Stimulated activated CD8-positive, alpha-beta memory T cell treated with anti-CD3 and anti-CD28 coated beads, Interleukin-15, amount 100 ng/mL, for 4 hours (primary cell): ENCODE measurements at places on chromosomes 4 and X.

DNA sequence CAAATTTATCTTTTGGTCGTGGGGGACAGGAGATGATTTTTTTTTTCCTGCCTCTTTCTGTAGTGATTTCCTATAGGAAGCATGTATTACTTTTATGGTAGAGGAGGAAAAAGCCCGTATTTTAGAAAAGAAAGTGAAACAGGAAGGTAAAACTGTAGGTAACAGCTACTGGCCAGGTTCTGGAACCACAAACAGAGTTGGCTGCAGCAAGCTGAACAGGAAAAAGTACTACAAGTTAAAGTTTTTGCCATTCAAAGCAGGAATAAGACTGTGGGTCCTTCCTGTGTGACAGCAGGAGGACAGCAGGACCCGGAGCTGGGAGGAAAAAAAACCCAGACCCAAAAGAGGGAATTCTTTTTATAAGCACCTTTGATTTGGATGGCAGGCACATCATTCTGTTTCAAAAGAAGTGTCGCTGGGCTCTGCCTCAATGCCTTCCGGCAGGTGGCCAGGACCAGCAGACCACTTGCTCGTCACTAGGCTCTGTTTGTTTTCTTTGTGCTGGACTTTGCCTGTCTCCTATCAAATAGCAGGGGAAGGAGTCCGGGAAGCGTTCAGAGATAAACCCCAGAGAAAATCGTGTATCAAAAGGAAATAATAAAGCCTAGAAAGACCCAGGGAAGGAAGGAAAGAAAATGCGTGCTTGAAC, 277.9 kb downstream of the ADGRA3 start:
- DNase-seq: no peak

DNA sequence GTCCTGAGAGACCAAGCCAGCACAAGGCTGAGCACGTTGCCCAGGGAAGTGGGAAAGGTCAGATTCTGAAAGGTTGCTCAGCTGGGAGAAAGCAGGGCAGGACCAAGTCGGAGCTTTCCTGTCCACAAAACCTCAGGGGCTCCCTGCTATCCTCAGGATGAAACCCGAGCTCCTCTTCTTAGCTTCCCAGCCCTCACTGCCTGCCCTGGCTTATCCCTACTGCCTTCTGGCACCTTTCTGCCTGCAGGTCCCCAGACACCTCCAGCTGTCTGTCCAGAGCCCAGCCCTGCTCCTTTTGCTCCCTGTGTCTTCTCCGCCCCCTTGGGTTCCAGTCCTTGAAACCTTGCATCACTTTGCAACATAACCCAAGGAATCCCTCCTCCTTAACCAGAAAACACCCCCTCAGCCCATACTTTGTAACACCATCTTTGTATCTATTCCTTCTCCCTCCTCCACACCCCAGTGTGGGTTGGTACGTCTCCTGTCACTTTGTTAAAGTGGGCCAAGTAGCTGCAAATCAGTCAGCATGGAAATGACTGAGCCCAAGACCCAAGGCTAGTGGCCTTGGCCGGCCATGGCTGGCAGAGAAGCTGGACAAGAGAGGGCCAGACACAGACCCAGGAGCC, 20.0 kb upstream of the PRRG3 start:
- no peak for DNase-seq

- DNase-seq: no peak
These were observed 199.9 kb downstream of the GC start for GRCh38 chr4:71583971-71584370.

DNA sequence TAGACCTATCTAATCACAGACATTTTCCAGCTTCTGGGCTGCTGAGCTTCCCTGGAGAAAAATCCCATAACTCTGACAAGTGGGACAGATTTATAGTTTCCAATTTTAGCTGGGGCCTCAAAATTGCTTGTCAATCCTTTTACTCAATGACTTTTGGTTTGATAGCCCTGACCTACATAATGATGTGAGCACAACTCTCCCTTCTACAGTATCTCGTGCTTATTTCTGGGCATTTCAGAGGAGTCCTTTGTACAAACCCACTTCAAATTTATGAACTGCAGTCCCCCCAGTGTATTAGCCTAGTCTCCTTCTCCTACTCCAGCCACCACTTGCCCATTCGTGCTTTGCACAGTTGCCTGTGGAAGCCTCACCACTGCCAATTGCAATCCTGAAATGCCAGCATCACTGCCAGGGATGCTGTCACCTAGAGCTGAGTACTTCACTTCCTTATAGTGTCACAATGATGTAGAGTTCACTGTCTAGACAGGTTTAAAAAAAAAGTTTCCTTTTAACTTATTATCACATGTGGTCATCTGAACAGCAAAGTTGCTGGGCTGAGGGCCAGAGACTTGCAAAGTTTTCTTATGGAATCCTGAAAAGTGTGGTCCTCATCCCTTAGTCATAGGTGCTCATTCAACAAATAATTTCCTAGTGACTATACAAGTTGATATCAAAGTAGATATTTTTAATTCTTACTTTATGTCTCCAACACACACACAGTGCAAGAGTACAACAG, 21.2 kb downstream of the TRAM1L1 start:
- DNase-seq: no peak

DNA sequence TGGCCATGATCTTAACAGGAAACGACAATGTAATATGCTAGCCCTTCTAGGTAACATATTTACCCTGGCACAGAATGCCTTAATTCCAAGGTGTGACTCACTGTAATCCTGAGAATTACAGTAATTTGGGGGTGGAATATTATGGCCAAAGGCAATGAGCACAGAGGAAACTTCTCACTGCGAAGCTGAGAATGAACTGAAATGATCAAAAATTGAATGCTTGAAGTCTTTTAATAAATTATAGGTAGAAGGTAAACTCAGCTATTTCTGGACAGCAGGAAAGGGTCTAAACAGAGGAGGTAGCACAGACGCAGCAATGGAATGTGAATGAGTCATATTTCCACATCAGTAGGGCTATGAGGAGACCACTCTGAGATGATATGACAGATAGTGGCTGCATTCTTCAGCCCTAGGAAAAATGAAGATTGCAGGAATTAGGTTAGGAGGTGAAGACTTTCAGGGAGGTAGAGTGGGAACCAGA, 312.6 kb downstream of the PACRGL start:
- DNase-seq: no peak

DNA sequence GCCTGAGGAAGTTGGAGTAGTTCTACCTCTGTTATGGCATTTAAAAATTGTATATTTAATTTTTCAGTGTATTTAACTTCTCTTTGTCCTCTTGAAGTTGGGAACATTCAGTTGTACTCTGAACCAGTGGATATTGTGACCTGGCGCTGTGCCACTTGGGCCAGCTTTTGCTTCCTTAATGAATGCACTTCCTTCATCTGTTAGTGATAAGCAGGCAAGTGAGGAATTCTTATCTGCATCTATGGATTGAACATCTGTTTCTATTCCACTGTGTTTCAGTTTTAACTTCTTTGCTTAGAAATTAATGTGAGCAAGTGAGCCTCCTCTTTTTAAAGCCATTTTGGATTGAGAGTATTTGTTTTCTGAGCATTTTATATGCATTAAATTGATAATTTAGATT, 128.3 kb downstream of the UCHL1 start:
- no peak for DNase-seq

DNA sequence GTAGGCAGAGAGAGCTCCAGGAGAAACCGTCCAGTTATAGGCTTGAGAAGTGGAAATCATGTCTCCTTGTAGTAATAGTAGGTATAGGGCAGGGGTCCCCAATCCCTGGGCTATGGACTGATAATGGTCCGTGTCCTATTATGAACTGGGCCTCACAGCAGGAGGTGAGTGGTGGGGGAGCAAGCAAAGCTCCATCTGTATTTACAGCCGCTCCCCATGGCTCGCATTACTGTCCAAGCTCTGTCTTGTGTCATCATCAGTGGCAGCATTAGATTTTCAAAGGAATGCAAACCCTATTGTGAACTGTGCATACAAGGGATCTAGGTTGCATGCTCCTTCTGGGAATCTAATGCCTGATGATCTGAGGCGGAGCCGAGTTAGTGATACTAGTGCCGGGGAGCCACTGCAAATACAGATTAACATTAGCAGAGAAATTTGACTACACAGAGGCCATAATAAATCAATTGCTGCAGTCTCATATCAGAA, 67.6 kb downstream of the MRPL1 start:
- no peak for DNase-seq

GRCh38 chrX:9482837-9483236, 18.0 kb downstream of the TBL1X start:
- no peak for DNase-seq

DNA sequence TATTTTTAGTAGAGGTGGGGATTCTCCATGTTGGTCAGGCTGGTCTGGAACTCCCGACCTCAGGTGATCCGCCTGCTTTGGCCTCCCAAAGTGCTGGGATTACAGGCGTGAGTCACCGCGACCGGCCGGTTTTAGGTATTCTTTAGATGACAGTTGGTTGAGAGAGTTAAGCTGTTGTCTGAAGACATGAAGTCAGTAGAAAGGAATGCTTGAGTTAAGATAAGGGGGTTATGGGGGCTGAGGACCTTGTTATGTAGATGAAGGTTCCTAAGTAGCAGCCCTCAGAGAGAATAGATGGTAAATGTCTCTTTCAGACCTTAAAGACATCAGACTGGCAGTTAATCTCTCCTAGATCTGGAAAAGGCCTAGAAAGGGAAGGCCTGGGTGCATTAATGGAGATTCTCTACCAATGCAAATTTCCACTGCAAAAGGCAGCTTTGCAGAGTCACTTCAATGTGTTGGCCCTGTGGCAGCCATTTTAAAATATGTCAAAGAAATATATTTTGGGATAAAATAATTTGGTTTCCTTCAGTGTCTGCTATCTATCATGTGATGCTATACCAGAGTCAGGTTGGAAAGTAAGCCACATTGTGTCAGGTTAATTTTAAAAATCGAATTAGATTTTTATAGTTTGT, 6.4 kb upstream of the ZNF674 start:
- DNase-seq: no peak

DNA sequence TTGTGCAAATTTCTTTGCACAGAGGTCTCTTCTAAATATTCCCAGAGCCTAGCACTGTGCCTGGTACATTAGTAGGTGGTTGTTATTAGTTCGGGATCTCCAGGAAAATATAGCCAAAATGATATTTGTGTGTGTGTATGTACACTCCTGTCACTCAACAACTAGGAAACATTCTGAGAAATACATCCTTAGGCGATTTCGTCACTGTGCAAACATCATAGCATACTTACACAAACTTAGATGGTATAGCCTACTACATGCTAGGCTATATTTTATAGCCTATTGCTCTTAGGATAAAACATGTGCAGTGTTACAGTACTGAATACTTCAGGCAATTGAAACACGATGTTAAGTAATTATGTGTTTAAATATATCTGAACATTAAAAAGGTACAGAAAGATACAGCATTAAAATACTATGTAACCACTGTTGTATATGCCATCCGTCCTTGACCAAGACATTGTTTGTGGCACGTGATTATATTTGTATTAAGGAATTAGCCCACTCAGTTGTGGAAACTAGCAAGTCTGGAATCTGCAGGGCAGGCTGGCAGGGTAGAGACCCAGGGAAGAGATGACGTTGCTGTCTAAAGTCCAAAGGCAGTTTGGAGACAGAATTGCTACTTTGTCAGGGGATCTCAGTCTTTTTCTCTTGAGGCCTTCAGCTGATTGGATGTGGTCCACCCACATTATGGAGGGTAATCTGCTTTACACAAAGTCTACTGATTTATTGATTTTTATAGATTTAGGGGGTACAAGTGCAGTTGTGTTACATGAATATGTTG, 106.9 kb downstream of the COL4A6 start:
- DNase-seq: no peak

DNA sequence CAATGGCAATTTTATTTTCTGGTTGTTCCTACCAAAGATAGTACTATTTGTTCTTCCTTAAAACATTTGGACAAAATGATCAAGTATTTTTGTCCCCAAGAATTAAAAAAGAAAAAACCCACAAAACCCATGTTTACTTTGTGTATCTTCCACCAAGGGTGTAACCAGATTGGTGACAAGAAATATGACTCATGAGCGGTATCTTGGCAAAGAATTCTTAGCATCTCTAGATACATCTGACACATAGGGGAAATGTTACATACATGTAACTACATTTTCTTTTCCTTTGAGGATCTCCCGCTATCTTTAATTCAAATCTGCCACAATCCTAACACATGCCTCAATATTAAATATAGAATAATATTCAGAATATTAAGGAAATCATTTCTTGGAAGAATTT, 78.7 kb downstream of the WDFY3 start:
- DNase-seq: no peak

GRCh38 chrX:54492340-54492739, 3.7 kb downstream of the FGD1 start:
- no peak for DNase-seq

- no peak for DNase-seq
These were observed 2707.4 kb downstream of the ARAP2 start for GRCh38 chr4:33536898-33537297.

DNA sequence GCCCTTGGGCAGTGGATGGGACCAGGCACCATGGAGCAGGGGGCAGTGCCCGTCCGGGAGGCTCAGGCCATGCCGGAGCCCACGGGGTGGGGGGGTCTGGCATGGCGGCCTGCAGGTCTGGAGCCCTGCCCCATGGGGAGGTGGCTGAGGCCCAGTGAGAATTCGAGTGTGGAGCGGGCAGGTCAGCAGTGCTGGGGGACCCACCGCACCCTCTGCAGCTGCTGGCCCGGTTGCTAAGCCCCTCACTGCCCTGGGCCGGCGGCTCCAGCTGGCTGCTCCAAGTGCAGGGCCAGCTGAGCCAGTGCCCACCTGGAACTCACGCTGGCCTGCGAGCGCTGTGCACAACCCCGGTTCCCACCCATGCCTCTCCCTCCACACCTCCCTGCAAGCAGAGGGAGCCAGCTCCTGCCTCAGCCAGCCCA, 1157.9 kb upstream of the ADGRL3 start:
- no peak for DNase-seq

- no peak for DNase-seq
These were observed 66.4 kb downstream of the DIPK2B start for GRCh38 chrX:45134315-45134731.

DNA sequence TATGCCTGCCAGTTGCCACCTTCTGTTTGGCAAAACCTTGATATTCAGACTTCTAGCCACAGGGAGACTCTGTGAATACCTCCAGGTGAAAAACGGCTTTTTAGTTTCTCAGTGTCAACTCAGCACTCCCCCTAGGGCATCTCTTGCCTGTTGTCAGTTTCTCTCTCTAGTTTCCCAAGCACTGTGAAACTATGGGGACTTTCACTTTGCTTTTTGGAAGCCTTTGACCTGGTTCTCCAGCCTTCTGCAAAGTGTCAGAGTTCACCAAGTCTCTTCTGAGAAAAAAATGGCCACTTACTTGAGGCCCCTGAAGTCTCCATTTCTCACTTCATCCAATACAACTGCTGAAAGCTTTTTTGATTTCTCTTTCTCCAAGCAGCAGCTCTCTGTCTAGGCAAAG, 521.5 kb downstream of the INPP4B start:
- no peak for DNase-seq
